Right ventricle myocardium inferior (tissue), 1 donor: ENCODE measurements at places on chromosomes 7 and 10. TPM values are rescaled to one million over a fixed set of nuclear protein-coding genes. Genes with fewer than 3 reads are reported as not detected.

DNA sequence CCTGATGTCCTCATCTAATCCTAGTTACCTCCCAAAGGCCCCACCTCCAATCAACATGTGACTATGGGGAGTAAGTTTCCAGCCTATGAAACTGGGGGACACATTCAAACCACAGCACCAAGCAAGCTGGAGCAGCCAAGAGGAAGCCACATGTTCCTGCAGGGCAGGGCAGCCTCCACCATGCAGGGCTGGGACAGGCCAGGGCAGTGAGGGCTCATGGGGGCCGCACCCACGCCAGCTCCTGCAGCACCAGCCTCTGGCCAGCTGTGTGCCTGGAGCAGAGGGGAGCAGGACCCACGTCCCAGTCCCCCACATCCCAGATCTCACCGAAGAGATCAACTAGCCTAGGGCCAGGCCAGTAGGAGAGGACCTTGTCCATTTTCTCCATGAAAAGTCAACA is 85.9 kb upstream of the INSIG1 start:
- no peak for DNase-seq

- no peak for DNase-seq
Measured at GRCh38 chr7:54292171-54292925, 249.8 kb upstream of the VSTM2A start.

DNA sequence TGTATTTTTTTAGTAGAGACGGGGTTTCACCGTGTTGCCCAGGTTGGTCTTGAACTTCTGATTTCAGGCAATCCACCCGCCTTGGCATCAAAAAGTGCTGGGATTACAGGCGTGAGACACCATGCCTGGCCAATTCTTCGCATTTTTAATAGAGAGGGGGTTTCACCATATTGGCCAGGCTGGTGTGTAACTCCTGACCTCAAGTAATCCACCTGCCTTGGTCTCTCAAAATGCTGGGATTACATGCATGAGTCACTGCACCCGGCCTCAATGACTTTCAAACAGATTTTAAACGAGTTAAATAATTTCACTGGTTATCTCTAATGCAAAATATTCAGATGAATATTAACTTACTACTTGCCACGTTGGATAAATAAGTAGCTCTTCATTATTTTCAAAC is 37.6 kb upstream of the STEAP4 start:
- DNase-seq: no peak

Gene ACTR3C
- 5.7 TPM for total RNA-seq

GRCh38 chr10:108966005-108966404 is 957.3 kb downstream of the XPNPEP1 start:
- DNase-seq: no peak

DNA sequence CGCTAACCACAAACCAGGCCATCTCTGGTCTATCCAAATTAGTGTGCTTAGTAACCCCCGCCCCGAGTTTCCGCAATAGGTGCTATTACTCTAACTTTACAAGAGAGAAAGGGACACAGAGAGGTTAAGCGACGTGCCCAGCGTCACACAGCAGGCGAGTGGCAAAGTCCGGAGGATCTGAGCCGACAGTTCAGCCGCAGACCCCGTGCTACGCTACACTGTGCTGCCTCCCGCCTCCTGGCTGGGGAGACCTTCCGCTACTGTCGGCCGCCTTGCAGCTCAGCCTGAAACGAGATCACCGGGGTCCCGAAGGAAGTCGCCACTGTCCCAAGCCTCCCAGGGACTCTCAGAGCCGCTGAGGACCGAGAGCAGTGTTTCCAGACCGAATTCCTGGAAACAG is 799 bp downstream of the INTS1 start:
- peak; percentile 60 for DNase-seq

- DNase-seq: no peak
Measured at GRCh38 chr7:128381161-128381821, 19.8 kb upstream of the PRRT4 start.

GRCh38 chr10:44180321-44181168 is 204.4 kb downstream of the CXCL12 start:
- DNase-seq: no peak

Gene ITGA8
- 1.7 TPM for total RNA-seq

- no peak for DNase-seq
Measured at GRCh38 chr10:60236869-60237524, 152.7 kb downstream of the ANK3 start.

Gene MMRN2
- 35.8 TPM for total RNA-seq

- DNase-seq: no peak
Measured at GRCh38 chr10:129852829-129853561, 111.1 kb downstream of the EBF3 start.

DNA sequence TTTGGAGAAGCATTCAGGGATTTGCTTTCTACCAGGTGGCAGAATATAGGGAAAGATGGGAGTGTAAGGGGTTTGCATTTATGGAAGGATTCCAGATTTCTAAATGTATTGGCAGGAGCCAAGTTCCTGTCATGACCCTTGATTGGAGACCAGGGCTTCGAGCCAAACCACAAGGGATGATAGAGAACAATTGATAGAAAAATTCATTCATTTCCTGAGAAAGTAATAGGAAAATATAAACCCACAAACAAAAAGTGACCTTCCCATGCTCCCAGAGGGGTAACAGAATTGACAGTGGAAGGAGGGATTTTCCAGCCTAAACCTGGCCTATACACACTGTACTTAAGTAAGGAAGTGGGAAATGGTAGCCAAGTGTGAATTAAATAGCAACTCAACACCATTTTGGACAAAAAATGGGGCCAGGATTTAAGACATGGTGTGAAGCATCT is 22.4 kb upstream of the IFIT2 start:
- no peak for DNase-seq
